ENCODE measurements at places on chromosomes 13 and 19. TPM values are rescaled to one million over a fixed set of nuclear protein-coding genes. Genes with fewer than 3 reads are reported as not detected.

- no peak overlapping the region for H3K4me3 ChIP-seq
- no peaks in the 10 kb centered on the region for H3K4me1 ChIP-seq
- H3K27me3 ChIP-seq, result no peaks in the 10 kb centered on the region
- no peak for DNase-seq
- no peaks in the 10 kb centered on the region for H3K36me3 ChIP-seq
- H3K27ac ChIP-seq, result no peak overlapping the region
These were observed 59.6 kb upstream of the GJB6 start for GRCh38 chr13:20291675-20292074.

DNA sequence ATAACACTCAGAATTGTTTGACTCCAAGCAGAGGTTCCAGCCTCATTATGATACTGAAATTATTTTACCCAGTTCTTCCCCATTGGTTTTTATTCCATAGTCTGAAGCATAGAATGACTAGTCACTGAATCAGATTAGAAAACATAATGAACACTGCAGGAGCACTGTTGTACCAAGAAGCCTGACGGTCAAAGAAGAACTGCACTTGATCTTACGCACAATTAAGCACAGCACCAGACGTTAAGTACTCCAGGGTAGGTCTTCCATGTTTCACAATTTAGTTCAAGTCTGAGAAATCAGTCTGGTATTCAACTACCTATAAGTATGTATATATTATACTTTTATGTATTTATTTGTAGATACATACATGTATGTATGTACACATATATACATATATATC is 973.5 kb upstream of the SPRY2 start:
- no peak overlapping the region for H3K4me3 ChIP-seq
- no peak for DNase-seq
- H3K27ac ChIP-seq, result no peak overlapping the region
- no peaks in the 10 kb centered on the region for H3K27me3 ChIP-seq
- H3K36me3 ChIP-seq, result no peaks in the 10 kb centered on the region

ALG5 gene
- 62.6 TPM for total RNA-seq

TMEM150B gene
- total RNA-seq, result not detected

C13orf42 gene
- not detected for total RNA-seq

DNA sequence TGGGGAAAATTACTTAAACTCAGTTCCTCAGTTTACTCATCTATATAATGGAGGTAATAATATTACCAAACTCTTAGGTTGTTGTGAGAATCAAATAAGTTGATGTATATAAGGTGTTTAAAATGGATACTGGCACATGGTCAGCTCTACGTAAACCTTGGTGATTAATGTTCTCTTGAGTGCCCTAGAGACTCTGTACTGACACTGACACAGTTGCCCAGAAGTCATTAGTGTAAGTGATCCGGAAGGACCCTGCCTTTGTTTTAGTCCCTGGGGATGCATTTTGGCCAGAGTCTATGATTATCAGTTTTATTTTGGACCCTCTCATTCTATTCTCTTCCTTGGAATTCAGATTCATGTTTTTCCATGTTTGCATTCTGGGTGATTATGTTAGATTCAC is 31.9 kb downstream of the CHST8 start:
- H3K36me3 ChIP-seq, result no peaks in the 10 kb centered on the region
- H3K4me3 ChIP-seq, result no peak overlapping the region
- H3K27ac ChIP-seq, result no peak overlapping the region
- no peak for DNase-seq

DNA sequence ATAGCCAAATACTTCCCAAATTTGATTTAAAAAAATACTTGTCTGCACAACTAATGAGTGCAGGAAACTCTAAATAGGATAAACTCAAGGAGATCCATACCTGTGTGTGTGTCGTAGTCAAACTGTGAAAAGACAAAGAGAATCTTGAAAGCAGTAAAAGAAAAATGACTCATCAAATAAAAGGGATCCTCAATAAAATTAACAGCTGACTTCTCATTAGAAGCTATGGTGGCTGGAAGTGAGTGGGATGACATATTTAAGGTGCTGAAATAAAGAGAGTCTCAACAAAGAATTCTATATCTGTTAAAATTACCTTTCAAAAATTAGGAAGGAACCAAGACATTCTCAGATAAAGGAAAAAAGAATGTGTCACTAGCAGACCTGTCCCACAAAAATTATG is 13.7 kb downstream of the RNASEH2B start:
- H3K4me3 ChIP-seq, result no peak overlapping the region
- no peak for DNase-seq
- H3K4me1 ChIP-seq, result peaks cover 6% of the 10 kb centered on the region
- no peaks in the 10 kb centered on the region for H3K27me3 ChIP-seq
- H3K36me3 ChIP-seq, result no peaks in the 10 kb centered on the region

PSG3 gene
- total RNA-seq, result not detected

GRCh38 chr13:108225440-108225839 is 7.2 kb downstream of the ABHD13 start:
- no peaks in the 10 kb centered on the region for H3K36me3 ChIP-seq
- no peak overlapping the region for H3K4me3 ChIP-seq
- peaks cover 15% of the 10 kb centered on the region for H3K4me1 ChIP-seq

DNA sequence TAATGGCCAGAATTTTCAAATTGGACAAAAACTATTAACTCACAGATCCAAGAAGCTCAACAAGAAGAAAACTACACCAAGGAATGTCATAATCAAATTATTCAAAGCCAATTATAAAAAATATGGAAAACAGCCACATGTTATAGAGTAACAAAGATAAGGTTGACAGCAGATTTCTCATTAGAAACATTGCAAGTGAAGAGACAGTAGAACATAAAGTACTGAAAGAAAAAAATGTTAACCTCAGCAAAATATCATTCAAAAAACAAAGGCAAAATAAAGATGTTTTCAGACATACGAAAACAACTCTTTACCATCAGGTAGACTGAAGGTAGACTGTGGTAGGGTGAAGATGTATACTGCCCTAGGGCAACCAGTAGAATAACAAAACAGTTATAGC is 83.4 kb downstream of the KCNRG start:
- no peaks in the 10 kb centered on the region for H3K27me3 ChIP-seq
- DNase-seq, result no peak
- H3K4me3 ChIP-seq, result no peak overlapping the region
- no peak overlapping the region for H3K27ac ChIP-seq
- H3K36me3 ChIP-seq, result no peaks in the 10 kb centered on the region

GRCh38 chr13:110453797-110454196 is 107.7 kb downstream of the RAB20 start:
- H3K36me3 ChIP-seq, result no peaks in the 10 kb centered on the region
- no peak for DNase-seq
- H3K4me3 ChIP-seq, result no peak overlapping the region
- no peaks in the 10 kb centered on the region for H3K27me3 ChIP-seq

DNA sequence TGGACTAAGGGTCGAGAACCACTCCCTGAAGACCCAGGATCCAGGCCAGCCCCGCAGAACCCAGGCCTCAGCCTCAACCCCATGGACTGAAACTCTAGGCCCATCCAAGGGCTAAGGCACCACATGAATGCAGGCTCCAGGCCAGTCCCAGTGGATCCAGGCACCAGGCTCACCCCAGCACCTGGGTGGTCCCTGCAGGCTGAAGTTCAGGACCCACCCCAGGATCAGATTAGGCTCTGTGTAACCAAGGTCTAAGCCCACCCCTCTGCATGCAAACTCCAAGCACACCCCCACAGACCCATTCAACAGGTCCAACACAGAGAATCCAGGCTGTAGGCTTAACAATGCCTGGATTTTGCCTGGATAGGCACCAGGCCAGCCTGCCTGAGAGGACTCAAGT is 1876.2 kb downstream of the PCDH9 start:
- H3K4me3 ChIP-seq, result no peak overlapping the region
- H3K27ac ChIP-seq, result no peak overlapping the region
- H3K4me1 ChIP-seq, result no peaks in the 10 kb centered on the region
- H3K36me3 ChIP-seq, result no peaks in the 10 kb centered on the region
- no peaks in the 10 kb centered on the region for H3K27me3 ChIP-seq

Data from pancreas (tissue), 10 donors.